ENCODE measurements at places on chromosomes 7 and 10.

- DNase-seq = no peak
Observed at GRCh38 chr10:100100651-100101184, 19.0 kb upstream of the CPN1 start.

GRCh38 chr7:1694611-1695511 lies 24.8 kb downstream of the ELFN1 start:
- DNase-seq = no peak

GRCh38 chr10:75994357-75995040 lies 563.1 kb downstream of the LRMDA start:
- no peak for DNase-seq

DNA sequence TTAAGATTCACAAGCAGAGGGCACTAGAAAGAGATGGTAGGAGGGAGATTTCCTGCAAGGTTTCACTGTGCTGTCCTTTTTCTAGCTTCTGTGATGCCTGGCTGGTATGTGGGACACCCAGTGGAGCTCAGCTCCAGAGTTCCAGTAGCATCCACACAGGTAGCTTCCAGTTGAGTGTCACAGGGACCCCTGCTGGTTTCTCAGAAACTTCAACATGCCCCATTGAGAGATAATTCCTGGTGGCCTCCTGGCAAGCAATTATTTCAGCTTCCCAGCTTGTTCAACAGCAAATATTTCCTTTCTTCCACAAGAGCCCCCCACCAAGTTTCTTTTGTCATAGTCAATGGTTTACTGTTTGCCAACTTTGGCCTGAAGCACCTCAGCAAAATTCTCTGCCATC lies 858.7 kb downstream of the REEP3 start:
- no peak for DNase-seq

DNA sequence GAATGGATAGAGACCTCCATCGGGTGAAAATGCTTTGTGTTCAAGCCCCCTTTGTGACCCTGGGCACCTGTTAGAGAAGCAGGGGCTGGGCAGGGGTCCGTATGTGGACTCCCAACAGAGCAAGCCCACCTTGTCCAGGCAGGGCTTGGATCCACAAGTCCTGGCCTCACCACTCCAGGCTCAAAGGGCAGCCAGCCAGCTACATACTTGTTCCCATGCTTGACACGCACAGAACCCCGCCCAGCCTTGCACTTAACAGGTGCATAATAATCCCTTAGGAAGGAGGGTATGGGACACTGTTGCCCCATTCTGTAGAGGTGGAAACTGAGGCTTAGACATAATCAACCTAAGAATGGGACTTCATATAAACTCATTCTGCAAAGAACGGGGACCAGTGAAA lies 160.6 kb downstream of the PRKAG2 start:
- no peak for DNase-seq

Data from anterior cingulate cortex (tissue), 58 donors.